ENCODE measurements at places on chromosomes 6 and 20.

DNA sequence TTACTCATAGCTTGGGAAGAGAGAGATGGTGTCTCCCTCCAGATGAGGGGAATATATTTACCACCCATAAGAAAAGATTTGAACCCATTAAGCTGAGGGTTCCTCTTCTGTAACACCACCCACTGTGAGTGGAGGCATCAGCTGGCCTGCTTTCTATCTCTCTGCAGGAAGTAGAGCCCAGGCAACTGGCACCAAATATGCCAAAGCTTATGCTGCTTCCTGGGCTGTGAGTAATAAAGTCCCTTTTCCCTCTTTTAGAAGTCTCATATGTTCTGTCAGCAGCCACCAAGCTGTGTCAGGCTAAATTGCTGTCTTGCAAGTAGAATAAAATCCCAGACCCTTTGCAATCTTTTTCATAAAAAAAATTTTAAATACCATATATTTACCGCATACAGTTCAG is 241.4 kb downstream of the LAMA2 start:
- DNase-seq = no peak

GRCh38 chr6:1062786-1063545 is 248.9 kb upstream of the FOXQ1 start:
- DNase-seq = no peak

- DNase-seq = no peak
Measured at GRCh38 chr20:49597825-49598395, 30.0 kb upstream of the PTGIS start.

- DNase-seq = no peak
Measured at GRCh38 chr6:6317825-6318733, 2.4 kb downstream of the F13A1 start.

GRCh38 chr20:22974354-22974753 is 60.8 kb upstream of the SSTR4 start:
- no peak for DNase-seq

DNA sequence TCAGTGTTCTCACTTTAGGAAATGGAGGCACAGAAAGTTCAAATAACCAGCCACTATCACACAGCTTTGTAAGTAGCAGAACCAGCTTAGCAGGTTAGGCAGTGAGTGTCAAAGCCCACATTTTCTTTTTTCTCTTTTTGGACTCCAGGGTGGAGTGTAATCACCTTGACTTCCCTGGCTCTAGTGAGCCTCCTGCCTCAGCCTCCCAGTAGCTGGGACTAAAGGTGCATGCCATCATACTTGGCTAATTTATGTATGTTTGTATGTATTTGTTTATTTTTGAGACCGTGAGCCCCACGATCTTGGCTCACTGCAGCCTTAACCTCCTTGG is 7.8 kb upstream of the NCOA3 start:
- no peak for DNase-seq

- DNase-seq = no peak
Measured at GRCh38 chr6:147161974-147162495, 42.2 kb upstream of the STXBP5 start.

- no peak for DNase-seq
Measured at GRCh38 chr6:110620065-110620464, 143.7 kb upstream of the SLC22A16 start.

- DNase-seq = no peak
Measured at GRCh38 chr20:20224806-20225205, 143.1 kb upstream of the INSM1 start.

GRCh38 chr6:152170702-152171667 is 363.5 kb downstream of the ESR1 start:
- DNase-seq = no peak

- DNase-seq = no peak
Measured at GRCh38 chr20:62291251-62292066, 11.3 kb upstream of the ADRM1 start.

GRCh38 chr20:47293631-47294030 is 62.9 kb downstream of the ZMYND8 start:
- no peak for DNase-seq

DNA sequence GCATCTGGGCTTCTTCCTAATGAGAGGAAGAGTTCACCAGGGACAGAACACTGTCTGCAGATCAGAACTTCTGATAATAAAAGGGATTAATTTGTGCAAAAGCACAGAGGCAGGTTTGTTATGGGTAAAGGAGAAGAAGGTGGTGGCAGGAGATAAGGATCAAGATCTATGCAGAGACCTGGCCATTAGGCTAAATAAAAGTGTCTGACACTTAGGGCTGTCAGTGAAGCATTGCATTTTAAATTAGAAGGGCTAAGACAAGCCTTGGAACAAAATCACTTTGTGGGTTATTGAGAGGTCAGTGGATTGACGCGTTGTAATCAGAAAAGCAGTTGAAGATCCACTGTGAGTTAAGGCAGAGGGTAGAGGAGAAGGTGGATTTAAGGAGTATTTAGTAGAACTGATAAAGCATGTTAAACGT is 76.8 kb downstream of the MAP3K4 start:
- DNase-seq = no peak

GRCh38 chr6:2731281-2731909 is 19.3 kb downstream of the MYLK4 start:
- no peak for DNase-seq

DNA sequence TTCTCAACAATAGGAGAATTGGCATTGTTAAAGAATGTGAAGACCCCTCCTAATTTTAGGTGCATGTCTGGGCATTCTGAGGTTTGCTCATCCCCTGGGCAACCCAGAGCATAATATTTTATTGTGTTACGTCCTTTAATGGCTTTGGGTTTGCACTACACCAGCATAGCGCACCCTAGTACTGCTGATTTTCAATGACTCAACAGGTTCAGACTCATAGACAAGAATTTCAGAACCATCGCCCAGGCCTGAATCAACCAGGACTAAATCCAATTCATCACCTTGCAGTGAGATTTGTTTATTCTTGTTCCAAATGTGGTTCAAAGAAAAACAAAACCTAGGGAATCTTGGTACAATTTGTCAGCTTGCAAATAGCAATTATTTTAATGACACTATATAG is 137.8 kb upstream of the PHACTR1 start:
- DNase-seq = no peak

DNA sequence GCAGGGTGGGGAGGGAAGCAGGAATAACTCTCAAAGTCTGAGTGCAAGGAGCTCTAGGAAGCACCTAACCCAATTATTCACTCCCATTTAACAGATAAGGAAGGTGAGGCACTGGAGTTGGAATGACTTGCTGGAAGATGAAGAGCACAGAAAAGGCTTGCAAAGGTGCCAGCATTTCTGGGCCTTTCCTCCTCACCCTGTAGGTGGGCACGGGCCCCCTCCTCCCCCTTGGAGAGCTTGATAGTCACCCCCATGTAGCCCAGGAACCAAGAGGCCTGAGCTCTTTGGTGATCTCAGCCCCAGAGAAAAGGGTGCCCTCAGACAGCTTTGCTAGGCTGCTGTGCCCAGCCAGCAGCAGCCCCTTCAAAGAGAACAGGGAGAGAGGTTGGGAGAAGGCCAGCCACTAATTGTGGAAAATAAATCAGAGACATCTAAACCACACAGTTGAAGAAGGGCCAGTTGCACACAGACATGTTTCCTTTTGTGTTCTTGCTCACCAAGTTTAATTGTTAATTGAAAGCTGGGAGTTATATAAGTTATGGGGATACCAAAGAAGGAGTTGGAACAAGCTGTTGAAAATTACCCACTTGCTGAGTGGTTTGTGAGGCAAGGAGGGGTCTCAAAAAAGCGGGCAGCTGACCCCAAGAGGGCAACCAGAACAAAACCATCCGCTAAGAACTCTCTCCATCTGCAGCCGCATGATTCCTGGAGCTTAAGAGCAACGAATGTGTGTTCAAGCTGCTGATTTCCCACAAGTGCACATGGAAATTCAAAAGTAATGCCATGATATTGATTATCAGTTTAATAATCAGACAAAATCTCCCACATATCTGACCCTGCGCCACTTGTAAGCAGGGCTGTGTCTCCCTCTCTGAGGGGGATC is 77.0 kb downstream of the MRPL14 start:
- DNase-seq = no peak

GRCh38 chr6:163679012-163679660 is 264.6 kb downstream of the QKI start:
- no peak for DNase-seq
